ENCODE measurements at places on chromosomes 16 and 17.

DNA sequence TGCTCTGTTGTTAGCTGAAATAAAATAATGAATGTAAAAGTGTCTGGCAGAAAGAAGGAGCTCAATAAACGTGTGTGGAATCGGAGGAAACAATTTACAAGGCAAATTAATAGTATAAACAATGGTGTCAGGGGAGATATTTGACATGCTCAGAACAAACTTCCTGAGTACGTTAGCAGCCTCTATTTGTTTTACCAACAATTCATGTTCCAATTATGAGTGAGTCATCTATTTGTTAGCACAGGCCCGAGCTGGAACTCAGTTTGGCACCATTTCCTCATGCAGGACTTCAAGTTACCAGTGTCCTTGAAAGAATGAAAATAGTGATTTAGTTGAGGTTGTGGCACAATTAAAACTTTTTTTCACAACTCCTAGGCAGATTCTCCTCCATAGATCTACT, 9.1 kb downstream of the ASIC2 start:
- DNase-seq, result peak; percentile 49

DNA sequence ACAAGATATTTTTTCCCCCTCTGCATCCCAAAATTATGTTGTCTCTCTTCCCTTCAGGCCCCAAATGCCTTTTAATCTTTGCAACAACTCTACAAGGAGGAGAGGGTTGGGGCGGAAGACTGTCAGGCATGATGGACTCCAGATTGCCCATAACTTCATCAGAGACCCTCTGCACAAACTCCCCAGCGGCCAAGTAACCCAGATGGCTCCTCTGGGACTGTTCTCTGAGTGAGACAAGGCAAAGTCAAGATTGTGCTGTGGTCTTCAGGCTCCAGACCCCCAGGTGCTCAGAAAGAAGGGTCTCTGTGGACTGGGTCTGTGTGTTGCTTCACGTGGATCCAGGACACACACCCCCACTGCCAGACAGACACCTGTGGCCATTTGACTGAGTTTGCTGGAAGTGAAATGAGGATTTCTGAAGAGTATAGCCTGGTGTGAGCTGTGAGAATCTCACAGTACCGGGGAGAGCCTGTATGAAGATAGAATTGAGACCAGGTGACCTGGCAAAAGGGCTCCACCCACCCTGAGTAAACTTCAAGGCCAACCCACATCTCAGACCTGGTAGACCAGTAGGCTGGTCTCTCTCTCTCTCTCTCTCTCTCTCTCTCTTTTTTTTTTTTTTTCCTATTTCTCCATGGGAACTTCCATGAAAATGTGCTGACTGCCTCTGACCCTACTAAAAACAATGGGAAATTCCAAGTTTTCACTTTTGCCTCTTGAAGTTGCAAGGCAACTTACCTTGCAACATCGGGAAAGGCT, 354.1 kb downstream of the SOX9 start:
- no peak for DNase-seq

GRCh38 chr17:4533523-4534504, 21.4 kb downstream of the MYBBP1A start:
- no peak for DNase-seq

- no peak for DNase-seq
Measured at GRCh38 chr17:44919411-44919810, 4.1 kb upstream of the GFAP start.

DNA sequence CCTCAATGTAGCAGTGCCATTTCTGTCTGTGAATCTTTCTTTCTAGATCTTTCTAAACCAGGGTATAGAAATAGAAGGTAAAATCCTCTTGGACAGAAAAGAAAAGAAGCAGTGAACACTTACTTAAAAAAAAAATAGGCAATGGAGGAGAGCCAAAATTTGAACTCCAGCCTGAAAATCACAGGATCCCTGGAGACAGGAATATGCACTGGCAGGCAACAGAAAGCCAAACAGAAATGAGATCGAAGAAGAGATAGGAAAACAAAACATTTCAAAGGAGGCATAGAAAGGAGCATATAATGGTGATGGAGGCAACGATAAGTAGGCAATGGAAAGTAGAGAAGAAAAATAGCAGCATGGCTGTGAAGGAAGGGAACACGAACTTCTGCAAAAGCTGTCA, 253.7 kb upstream of the HSBP1 start:
- DNase-seq, result no peak

GRCh38 chr16:56255904-56256303, 64.6 kb downstream of the GNAO1 start:
- no peak for DNase-seq
